ENCODE measurements at places on chromosomes 11 and 22. TPM values are rescaled to one million over a fixed set of nuclear protein-coding genes. Genes with fewer than 3 reads are reported as not detected.
A peak's percentile ranks its signal among the peaks of the same experiment; 100 is the strongest.

The DDTL gene
- 0.75 TPM for total RNA-seq

The OR8J1 gene
- not detected for total RNA-seq

The DAGLA gene
- 5.5 TPM for total RNA-seq

The TSKU gene
- total RNA-seq = 69.6 TPM

- no peaks in the 10 kb centered on the region for H3K4me1 ChIP-seq
- no peaks in the 10 kb centered on the region for H3K36me3 ChIP-seq
- H3K27ac ChIP-seq = no peak overlapping the region
These were observed 160.2 kb downstream of the IGLL1 start for GRCh38 chr22:23419931-23420330.

- H3K36me3 ChIP-seq = peaks cover 7% of the 10 kb centered on the region
- DNase-seq = peak; percentile 45
- H3K27me3 ChIP-seq = no peaks in the 10 kb centered on the region
- H3K4me3 ChIP-seq = peak overlapping the region; percentile 84
- H3K4me1 ChIP-seq = peaks cover 8% of the 10 kb centered on the region
These were observed 851 bp downstream of the PTDSS2 start for GRCh38 chr11:450809-451451.

DNA sequence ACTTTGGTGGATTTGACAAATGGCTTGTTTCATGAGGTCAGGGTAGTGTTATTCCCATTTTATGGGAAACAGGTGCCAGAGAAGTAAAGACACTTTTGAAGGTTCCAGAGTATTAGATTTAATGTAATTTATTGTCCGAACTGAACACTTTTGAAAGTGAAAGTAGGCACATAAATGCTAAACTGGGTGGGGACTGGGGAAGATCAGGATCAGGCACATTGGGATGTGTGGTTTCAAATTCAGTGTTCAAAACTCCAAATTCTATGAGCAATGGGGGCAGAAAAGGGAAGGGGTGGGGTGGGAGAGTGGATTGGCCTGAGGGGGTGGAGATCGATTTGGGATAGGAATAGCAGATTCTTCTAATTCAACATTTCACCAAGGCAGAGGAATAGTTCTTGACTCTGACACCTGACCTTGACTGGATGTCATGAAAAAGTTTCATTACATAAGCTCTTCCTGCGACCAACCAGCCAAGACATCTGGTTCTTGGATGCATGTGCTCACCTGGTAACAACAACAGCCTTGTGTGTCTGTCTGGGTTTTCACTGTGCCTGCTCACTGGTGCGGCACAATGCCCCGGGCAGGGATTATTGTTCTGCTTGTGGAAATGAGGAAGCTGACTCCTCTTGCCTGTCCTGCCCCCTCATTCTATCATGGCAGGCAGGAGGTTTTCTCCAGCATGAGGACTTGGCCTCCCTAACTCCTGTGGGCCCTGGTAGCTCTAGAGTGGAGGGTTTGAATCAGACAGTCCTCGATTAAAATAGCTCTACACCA is 10.8 kb downstream of the PPFIBP2 start:
- no peaks in the 10 kb centered on the region for H3K27me3 ChIP-seq
- H3K4me3 ChIP-seq = no peak overlapping the region
- H3K4me1 ChIP-seq = no peaks in the 10 kb centered on the region
- no peak overlapping the region for H3K27ac ChIP-seq
- DNase-seq = no peak
- H3K36me3 ChIP-seq = no peaks in the 10 kb centered on the region

- H3K27ac ChIP-seq = no peak overlapping the region
- no peak for DNase-seq
- no peaks in the 10 kb centered on the region for H3K27me3 ChIP-seq
- no peak overlapping the region for H3K4me3 ChIP-seq
- H3K4me1 ChIP-seq = no peaks in the 10 kb centered on the region
These were observed 7.4 kb downstream of the ACAT1 start for GRCh38 chr11:108128772-108129171.

DNA sequence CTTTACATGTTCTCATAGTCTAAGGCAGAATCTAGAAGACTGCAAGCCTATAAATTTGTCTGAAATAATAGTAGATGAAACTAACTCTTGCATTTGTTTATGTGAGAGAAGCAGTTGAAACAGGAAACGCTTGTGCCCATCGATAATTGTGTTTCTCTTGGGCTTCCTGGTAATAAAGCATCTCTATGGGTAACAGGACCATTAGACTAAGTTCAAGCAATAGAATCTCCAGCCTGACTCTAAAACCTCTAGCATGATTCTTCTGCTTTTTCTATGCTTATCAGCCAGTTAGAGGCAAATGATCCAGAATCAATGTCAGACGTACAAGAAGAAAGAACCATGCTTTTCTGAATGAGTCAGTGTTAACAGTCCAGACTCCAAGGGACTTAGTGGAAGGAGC is 1734.4 kb downstream of the LRRC4C start:
- H3K4me1 ChIP-seq = no peaks in the 10 kb centered on the region
- H3K4me3 ChIP-seq = no peak overlapping the region
- no peaks in the 10 kb centered on the region for H3K27me3 ChIP-seq
- H3K36me3 ChIP-seq = no peaks in the 10 kb centered on the region

DNA sequence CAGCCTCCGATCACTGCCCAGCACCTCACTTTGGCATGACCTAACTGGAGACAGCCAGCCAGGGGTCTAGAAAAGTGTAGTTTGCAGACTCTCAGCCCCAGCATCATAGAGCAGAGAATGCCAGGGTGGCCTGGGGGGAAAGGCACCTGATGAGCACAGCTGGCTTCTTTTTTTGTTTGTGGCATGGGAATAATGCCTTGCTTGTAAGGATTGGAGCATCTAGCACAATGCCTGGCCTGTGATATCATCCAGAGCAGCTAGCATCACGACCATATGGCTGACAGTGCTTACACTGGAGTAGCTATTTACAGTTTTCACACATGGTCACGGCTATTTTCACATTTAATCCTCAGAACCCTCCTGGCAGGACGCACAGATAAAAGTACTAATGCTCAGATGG is 594.8 kb upstream of the B3GAT1 start:
- no peaks in the 10 kb centered on the region for H3K36me3 ChIP-seq
- no peak overlapping the region for H3K27ac ChIP-seq
- H3K4me1 ChIP-seq = no peaks in the 10 kb centered on the region

DNA sequence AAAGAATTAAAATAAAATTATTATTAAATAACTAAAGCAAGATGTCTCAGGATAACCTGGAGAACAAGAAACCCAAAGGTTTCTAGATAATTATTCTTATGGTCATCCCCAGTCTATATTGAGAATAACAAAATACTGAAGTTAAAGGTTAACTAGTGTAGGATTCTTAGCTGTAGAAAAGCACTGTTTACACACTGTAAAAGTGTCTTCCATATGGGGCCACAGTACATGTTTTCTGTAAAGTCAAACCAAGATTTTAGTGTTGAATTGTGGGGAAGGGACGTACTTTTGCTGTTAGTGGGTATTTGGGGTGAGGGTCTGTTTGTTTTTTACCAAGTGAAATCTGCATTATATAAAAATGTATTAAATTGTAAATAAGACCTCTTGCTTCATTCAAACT is 47.5 kb upstream of the SOX6 start:
- no peaks in the 10 kb centered on the region for H3K27me3 ChIP-seq
- no peak for DNase-seq
- H3K36me3 ChIP-seq = no peaks in the 10 kb centered on the region
- no peaks in the 10 kb centered on the region for H3K4me1 ChIP-seq

DNA sequence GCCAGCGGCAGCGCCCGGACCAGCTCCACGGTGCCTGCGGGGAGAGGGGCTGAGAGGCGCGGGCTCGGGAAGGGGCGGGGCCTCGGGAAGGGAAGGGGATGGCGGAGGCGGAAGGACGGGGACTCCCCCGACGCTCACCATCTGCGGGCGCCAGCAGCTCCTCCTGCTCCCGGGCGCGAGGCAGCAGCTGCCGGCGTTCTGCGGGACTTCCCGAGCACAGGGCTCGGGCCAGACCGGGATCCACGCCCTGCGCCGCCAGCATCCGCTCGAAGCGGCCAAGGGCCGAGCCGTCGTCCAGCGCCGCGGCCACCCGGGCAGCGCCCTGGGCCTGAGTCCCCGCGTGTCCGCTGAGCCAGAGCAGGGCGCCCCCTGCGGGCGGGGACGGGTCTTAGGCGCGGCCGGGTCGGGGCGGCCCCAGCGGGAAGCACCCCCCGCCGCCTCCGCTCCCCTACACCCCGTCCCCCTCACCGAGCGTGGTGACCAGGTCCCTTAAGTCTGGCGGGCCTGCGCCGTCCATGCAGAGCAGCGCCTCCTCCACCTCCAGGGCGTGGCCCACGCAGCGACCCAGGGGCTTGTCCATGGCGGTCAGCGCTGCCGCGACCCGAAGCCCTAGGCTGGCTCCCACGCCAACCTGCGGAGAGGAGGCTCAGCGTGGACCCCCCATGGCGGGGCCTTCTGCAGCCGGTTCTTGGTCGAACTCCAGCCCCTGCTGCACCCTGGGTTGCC is 873 bp upstream of the SCO2 start:
- peaks cover 21% of the 10 kb centered on the region for H3K27me3 ChIP-seq
- no peaks in the 10 kb centered on the region for H3K36me3 ChIP-seq
- peak overlapping the region; percentile 21 for H3K27ac ChIP-seq
- peaks cover 30% of the 10 kb centered on the region for H3K4me1 ChIP-seq

GRCh38 chr22:50161508-50162390 is 8.8 kb upstream of the PANX2 start:
- H3K27ac ChIP-seq = no peak overlapping the region
- no peaks in the 10 kb centered on the region for H3K4me1 ChIP-seq
- no peak overlapping the region for H3K4me3 ChIP-seq
- no peaks in the 10 kb centered on the region for H3K36me3 ChIP-seq
- peaks cover 2% of the 10 kb centered on the region for H3K27me3 ChIP-seq

DNA sequence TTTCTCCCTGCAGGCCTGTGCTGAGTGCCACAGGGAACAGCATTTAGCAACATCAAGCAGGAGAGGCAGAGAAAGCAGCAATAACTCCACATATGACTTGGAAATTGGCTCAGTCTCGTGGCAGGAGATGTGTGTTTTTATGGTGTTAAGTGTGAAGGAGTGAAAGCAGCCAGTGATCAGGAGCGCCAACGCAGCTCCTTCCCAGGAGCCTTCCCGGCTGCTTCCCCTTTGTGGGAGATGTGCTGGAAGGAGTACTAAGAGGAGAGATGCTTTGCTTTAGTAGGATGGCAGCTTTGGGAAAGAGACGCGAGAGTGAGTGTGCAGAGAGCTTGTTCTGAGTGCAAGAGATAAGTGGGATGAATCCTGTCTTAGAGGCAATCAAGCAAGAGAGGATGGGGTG is 54.7 kb upstream of the KIRREL3 start:
- DNase-seq = no peak
- no peak overlapping the region for H3K4me3 ChIP-seq
- H3K36me3 ChIP-seq = no peaks in the 10 kb centered on the region
- H3K27ac ChIP-seq = no peak overlapping the region

DNA sequence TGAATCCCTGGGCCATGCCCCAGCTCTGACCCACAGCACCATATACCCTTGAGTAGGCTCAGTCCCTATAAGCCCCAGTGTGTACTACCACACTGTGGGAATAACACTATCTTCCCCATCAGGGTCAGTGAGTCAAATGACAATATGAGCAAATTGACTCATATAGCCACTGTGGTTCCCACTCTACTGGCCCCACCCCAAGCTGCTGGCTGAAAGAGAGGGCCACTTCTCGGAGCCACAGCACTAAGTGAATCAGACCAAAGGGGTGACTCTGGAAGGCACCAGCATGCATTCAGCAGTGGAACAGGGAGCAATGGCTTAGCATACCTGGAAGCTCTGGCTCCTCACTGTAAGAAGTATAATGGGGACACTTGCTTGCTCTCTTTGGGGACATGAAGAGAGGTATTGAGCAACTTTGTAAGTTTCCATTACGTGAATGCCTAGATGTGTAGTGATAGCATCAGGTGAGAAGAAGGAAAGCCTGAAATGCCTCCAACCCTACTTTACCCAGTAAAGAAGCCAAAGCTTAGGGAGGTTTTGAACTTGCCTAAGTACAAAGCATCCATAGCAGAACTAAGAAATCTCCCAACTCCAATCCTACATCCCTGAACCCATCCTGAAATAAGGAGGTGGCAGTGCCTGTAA is 13.5 kb downstream of the CD59 start:
- peak; percentile 77 for DNase-seq
- peak overlapping the region; percentile 98 for H3K27ac ChIP-seq
- peaks cover 57% of the 10 kb centered on the region for H3K4me1 ChIP-seq
- no peak overlapping the region for H3K4me3 ChIP-seq
- no peaks in the 10 kb centered on the region for H3K27me3 ChIP-seq

- H3K27ac ChIP-seq = no peak overlapping the region
- no peaks in the 10 kb centered on the region for H3K36me3 ChIP-seq
- H3K27me3 ChIP-seq = peaks cover 2% of the 10 kb centered on the region
- no peaks in the 10 kb centered on the region for H3K4me1 ChIP-seq
- H3K4me3 ChIP-seq = no peak overlapping the region
These were observed 13.4 kb upstream of the TESMIN start for GRCh38 chr11:68764746-68765145.

DNA sequence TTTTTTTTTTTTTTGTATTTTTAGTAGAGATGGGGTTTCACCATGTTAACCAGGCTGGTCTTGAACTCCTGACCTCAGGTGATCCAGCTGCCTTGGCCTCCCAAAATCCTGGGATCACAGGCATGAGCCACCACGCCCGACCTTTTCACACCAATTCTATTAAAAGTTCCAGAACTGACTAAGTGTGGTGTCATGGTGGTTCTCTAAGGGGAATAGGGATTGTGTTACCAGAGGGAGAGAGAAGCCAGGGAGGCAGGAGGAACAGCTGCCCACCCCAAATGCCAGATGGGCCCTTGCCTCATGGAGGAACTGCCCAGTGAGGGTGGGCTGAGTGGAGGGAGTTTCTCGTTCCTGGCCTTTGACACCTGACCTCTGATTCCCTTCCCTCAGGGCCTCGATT is 5.9 kb downstream of the RPS6KA4 start:
- H3K36me3 ChIP-seq = peaks cover 27% of the 10 kb centered on the region
- no peak for DNase-seq
- H3K27me3 ChIP-seq = no peaks in the 10 kb centered on the region
- H3K27ac ChIP-seq = no peak overlapping the region
- H3K4me1 ChIP-seq = peaks cover 5% of the 10 kb centered on the region
- H3K4me3 ChIP-seq = no peak overlapping the region

All from astrocyte (in vitro differentiated cells and primary cell).